HCT116 (cell line): ENCODE measurements at places on chromosomes 7 and 10.

- DNase-seq = no peak
These were observed 177.2 kb upstream of the MYO3A start for GRCh38 chr10:25756784-25757183.

GRCh38 chr10:73645251-73645650 lies 4.0 kb upstream of the MYOZ1 start:
- no peak for DNase-seq

DNA sequence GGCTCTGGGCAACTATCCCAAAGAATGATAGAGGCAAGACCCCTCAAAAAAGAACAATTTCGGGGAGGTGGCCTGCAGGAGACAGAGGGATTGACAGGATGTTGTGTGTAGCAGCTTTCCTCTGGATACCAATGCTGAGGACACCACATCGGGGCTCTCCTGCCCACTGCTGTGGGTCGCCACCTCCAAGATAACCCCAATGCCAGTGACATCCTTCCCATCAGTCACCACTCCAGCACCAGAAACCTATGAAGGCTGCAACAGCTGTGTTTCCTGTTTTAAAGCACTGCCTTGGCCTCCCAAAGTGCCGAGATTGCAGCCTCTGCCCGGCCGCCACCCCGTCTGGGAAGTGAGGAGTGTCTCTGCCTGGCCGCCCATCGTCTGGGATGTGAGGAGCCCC lies 17.6 kb downstream of the ARHGAP19 start:
- DNase-seq = no peak

DNA sequence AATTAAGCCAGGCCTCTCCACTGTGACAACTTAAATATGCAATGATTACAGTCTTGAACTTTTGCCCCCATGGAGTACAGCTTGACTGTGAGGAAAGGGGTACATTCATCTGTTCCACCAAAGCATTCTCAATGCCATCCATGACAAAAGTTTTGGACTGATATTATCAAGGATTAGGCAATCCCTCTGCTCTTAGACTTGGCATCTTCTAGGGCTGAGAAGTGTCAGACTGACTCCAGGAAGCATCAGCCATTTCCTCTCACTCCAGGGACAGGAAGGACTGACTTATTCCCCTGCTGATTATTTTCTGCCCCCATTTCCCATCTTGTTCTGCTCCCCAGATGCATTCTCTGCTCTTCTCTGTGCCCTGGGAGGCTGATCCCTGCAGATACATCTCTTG lies 69.7 kb downstream of the ZNF365 start:
- DNase-seq = no peak

DNA sequence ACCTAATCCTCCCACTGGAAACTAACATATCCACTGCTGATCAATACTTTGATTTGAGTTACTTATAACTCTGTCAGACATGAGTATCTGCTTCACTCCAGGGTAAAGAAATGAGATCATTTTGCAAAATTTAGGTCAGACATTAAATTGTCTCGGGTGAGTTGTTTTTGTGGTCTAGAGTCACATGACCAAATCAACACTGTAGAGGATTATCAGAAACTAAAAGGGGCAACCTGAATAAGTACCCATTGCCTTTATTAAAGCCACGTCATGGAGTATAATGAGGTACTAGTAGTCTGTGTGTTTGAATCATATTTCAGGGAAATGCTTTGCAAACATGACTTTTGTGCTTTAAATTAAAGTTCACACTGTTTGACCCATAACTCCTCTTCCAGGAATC lies 107.7 kb upstream of the ADO start:
- no peak for DNase-seq
